ENCODE measurements at places on chromosomes 16 and 17.

GRCh38 chr16:11138769-11139325 is 117.2 kb downstream of the SOCS1 start:
- no peak for DNase-seq

- DNase-seq, result peak; percentile 9
Measured at GRCh38 chr17:55641676-55642081, 81.0 kb downstream of the TMEM100 start.

DNA sequence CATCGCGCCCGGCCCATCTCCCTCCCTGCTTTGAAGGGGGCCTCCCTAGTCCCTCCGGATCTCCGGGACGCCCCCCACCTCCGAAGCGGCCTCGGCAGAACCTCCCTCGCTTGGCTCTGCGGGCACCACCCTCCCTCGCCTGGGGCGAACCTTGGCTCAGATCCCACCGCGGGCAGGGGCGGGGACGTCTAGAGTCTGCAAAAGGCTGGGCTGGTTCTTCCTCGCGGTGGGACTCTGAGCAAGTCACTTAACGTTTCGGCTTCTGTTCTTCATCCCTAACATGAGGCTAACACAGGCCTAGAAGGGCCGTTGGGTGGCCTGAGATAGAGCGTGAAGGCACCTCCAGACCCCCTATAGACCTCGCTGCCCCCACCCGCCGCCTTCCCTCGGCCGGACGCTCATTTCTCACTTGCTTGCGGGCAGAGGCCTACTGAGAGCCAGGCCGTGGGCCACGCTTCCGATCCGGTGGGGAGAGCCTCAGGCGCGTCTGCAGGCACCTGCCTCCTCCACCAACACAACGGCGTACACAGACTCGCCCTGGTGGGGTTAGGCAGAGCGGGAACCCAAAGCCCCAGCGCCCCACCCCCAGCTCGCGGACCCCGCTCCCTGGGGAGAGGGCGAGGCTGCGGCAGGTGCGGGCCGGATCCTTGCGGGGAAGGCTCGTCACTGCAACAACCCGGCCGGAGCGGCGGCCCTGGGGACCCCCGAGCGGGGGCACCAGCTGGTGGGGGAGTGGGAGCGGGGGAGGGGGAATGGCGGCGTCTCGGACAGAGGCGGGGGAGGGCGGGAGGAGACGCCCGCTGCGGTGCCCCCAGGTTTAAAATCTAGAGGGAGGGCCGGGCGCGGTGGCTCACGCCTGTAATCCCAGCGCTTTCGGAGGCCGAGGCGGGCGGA is 5.4 kb downstream of the MYO1C start:
- DNase-seq, result peak; percentile 71

GRCh38 chr17:43517615-43518386 is 28.3 kb downstream of the ETV4 start:
- DNase-seq, result no peak

DNA sequence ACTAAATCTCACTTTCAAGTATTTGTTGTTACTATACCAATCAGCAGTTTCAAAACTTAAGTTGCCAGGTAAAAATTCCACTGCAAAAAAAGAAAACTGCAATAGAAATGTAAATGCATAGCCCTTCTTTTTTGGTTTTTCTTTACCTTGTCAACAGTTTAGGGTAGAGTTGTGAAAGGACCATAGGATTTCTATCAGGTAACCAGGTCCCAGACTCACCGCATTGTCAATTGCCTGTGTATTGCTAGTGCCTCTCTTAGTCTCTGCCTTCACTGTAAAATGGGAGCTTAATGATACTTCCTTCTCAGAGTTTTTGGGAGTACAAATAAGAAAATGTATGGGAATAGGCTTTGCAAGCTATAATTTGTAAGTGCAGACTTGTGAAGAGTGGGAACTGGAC is 145.0 kb downstream of the FTO start:
- DNase-seq, result no peak

GRCh38 chr16:25596194-25596593 is 95.6 kb upstream of the HS3ST4 start:
- no peak for DNase-seq

GRCh38 chr17:50807009-50807408 is 28.4 kb upstream of the WFIKKN2 start:
- DNase-seq, result no peak

DNA sequence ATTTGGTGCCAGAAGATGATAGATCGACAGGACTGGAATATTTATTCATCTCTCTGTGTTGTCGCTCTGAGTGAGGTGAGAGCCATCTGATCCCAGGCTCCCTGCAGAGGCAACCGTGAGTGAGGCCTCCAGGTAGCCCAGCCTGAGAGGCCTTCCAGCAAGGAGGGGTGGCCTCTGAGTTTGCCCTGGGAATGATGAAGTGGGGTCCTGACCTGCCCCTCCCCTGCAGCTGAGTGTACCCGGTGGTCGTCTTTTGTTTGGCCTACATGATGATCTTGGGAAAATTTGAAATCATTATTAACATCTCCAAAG is 86.4 kb downstream of the CBLN1 start:
- DNase-seq, result no peak

DNA sequence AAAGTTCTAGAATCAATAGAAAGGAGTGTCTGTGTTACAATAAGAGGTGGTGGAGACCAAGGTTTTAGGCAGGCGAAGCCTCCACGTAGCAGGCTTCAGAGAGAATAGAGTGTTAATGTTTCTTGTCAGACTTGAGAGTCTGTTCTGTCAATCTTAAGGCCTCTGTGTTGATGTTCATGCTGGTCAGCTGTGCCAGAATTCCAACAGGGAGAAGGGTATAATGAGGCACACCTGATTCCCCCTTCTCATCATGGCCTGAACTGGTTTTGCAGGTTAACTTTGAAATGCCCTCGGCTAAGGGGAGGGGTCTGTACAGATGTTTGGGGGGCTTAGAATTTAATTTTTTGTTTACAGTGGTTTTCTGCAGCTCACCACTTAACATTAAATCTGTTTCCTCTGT is 46.0 kb downstream of the RNF112 start:
- DNase-seq, result no peak

DNA sequence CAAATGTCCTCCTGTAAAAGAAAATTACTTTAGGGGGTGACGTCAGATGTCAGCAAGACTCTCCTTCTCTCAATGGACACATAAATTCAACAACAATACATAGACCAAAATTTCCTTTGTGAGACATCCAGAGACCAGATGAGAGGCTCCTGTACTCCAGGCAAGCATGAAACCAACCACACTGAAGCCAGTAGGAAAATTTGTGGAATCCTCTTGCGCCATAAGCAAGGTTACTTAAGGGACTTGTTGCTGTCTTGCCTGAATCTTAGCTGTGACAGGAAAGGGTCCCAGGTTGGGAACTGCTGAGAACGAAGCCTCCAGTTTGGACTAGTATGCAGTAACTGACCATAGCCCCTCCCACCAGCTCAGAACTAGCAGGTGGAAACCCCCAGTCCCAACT is 56.0 kb downstream of the CEP112 start:
- DNase-seq, result no peak

DNA sequence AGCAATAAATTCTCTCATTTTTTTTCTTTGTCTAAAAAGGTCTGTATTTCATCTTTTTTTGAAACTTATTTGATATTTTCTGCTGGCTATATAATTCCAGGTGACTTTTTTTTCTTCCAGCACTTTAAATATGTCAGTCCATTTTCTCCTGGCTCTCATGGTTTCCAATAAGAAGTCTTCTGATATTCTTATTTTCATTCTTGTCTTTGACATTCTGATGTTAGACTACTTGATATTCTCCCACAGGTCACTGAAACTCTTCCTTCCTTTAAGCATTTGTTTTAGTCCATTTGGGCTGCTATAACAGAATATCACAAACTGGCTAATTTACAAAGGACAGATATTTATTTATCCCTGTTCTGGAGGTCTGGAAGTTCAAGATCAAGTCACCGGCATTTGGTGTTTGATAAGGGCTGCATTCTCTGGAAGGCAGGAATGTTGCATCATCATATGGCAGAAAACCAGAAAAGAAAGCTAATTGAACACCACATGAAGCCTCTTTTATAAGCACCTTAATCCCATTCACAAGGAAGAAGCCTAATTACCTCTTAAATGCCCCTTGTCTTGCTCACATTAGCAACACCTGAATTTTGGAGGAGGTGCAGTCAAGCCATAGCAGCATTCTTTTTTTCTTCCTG is 242.1 kb upstream of the TNRC6C start:
- DNase-seq, result no peak

DNA sequence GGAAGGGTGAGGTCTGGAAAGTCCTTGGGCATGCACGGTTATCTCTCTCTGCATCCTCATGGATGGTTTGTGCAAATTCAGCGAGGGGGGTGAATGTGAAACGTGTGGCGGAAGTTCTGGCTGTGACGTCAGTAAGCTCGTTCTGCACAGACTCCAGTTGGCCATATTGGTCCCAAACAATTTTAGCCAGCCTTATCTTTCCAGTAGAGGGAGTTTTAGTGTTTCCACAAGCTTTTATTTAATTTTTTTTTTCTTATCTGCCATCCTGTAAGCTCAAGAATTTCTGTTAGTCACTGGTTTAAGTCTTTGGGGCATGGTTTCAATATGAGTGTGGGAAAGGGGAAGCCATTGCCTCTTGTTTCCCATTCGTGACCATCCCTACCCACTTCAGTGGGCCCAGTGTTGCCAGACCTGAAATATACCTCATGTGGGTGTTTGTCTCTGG is 39.0 kb downstream of the HLF start:
- no peak for DNase-seq

GRCh38 chr17:68790931-68791330 is 164.3 kb downstream of the ABCA8 start:
- DNase-seq, result no peak

All from retinal pigment epithelial cell (primary cell).